Activated CD4-positive, alpha-beta memory T cell treated with anti-CD3 and anti-CD28 coated beads for 36 hours (primary cell): ENCODE measurements at places on chromosomes 5 and 9. TPM values are rescaled to one million over a fixed set of nuclear protein-coding genes. Genes with fewer than 3 reads are reported as not detected.

- DNase-seq, result no peak
Observed at GRCh38 chr5:168931638-168932345, 352.6 kb upstream of the PANK3 start.

- no peak for DNase-seq
Observed at GRCh38 chr5:175001876-175002645, 277.7 kb downstream of the MSX2 start.

DNA sequence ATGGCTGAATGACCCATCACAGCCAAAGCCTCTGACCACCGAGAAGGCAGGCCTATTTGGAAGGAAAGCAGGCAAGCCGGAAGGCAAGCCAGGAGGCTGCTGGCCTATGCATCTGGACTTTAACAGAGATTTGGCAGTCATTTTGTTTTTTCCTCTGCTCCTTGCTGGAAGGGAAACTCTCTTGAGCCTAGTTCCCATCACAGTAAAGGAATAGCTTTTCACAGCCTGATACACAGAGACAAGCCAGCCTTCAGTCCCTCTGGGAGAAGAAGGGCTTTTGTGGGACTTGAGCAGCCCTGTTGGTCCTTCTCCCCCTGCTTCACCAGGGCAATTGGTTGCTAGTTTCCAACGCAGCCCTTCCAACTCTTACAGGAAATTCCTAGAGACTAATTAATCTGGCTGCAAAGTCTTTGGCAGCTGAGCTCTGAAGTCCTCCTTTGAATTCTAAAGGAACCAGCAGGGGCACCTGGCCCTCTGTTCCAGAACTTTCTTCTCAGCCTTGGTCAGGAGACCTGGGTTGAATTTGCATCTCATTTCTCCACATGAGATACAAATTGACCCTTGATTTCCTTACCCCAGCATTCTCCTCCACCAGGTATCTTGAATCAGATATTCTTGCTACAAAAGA is 157.3 kb upstream of the EPB41L4A start:
- no peak for DNase-seq

DNA sequence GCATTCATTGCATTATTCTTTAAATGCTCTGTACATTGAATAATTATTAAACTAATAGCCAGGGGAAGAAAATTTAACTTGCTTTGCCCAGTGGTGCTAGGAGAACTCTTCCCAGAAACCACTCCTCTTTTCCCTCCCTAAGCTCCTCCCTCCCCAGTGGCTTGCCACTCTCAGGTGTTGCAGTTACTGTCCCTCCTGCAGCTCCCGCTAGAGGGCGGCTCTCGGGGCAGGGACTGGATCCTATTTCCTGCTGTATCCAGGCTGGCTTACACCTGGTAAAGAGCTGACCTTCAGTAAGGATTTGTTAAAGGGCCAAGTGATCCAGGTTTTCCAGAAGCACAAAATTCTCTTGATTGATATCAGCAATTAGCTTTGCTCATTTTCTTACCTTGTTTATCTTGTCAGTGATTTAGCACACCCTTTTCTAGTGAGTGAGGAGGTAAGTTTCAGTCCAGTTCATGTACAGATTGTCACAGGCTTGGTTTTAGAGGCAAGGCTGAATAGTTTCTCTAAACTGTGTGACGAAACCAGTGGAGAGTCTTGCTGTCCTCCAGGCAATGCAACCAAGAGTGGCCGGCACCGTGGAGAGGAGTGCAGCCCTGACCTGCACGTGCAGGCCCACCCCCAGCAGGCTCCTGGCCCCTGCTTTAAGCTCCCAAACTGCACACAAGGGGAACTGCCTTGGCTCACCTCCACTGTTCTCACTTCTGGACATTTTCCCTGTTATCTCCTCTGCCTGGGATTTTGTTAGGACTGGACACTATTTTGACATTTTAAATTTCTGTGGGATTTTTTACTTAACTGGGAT is 423.8 kb downstream of the SPOCK1 start:
- peak; percentile 51 for DNase-seq

- no peak for DNase-seq
Observed at GRCh38 chr5:128353441-128354107, 184.5 kb downstream of the FBN2 start.

GRCh38 chr5:168925160-168925559 is 346.0 kb upstream of the PANK3 start:
- no peak for DNase-seq

DNA sequence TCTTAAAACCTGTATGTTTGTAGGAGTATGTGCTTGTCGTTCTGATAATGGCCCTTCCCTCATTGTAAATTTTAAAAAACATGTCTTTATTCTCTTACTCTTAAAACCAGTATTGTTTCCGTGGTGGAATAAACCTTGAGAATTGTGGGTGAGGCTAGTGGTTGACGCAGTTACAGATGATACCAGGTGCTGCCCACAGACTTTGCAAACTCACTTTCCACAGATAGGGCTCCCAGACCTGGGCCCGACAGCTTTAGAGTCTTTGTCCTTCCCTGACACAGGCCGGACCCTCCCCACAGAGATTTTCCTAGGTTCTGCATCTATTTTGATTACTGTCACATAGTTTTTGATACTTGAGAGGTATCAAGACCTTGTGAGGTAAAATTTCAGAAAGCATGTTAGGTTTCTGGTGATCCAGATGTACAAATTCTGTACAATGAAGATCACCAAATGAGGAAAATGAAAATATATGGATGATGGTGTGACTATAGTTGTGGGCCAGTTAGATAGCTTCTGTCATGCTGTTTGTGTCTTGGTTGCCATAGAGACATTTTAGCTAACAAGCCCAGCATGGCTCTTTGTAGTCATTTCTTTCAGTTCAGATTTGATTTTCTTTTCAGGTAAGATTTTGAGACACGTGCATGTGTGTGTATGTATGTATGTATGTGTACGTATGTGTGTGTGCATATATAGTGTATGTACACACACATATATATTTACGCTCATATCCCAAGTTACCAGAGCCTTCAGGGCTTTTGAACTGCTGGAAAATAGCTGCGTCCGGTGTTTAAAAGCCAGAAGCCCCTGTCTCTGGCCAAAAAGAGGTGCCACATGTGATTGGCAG is 33.8 kb downstream of the DMRT1 start:
- no peak for DNase-seq

- no peak for DNase-seq
Observed at GRCh38 chr5:40378396-40379177, 301.1 kb upstream of the PTGER4 start.

- DNase-seq, result no peak
Observed at GRCh38 chr9:121296213-121297127, 28.5 kb downstream of the GSN start.

GRCh38 chr5:90881626-90882150 is 323.1 kb downstream of the ADGRV1 start:
- DNase-seq, result no peak

DNA sequence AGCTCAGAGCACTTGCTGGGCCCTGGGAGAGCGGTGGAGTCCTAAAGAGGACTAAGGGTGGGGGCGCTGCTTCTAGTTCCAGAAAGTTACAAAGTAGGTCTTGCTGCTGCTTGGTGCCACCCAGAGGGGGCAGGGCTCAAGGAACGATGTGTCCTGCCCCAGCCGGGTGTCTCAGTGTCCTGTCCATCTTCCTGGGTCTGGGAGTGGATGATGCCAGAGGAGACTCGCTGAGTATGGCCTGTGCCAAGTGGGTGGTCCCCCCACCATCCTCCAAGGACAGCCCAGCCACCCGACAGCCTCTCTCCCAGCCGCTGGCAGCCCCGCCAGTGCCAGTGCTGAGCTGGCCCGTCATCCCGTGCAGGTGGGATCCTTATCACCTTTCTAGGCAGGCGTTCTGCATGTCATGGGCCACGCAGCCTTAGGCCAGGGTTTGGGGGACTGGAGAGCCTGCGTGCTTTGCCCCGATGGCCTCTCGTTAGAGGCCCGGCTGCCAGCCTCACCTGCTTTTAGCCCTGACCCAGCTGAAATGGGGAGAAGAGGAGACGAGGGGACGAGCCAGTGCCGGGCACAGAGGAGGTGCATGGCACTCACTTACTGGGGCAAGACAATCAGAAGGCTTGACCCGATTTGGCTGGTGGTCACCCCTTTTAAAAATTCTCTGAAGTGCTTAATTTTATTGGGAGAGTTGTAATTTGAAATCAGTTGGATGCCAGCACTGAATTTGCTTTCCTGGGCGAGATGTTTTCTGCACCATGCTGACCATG is 5.6 kb downstream of the WNK2 start:
- no peak for DNase-seq

DNA sequence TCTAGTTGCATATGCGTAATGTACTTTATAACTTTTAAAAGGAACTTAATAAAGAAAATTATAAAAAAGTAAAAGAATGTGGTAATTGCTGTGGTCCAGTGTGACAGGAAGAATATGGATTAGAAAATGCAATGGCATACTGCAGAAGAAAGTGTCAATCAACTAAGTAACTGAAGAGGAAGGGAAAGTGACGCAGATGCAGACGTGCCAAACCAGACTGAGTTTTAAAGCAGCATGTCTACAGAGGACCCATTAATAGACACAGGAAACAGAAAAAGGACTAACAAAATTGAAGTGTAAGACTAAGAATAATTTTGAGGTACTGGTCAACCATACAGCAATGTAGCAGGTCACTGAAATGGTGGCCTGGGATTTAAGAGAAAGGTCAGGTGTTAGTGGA is 73.3 kb downstream of the DPYSL3 start:
- DNase-seq, result no peak

GRCh38 chr5:134130239-134130945 is 15.9 kb downstream of the TCF7 start:
- DNase-seq, result no peak

DNA sequence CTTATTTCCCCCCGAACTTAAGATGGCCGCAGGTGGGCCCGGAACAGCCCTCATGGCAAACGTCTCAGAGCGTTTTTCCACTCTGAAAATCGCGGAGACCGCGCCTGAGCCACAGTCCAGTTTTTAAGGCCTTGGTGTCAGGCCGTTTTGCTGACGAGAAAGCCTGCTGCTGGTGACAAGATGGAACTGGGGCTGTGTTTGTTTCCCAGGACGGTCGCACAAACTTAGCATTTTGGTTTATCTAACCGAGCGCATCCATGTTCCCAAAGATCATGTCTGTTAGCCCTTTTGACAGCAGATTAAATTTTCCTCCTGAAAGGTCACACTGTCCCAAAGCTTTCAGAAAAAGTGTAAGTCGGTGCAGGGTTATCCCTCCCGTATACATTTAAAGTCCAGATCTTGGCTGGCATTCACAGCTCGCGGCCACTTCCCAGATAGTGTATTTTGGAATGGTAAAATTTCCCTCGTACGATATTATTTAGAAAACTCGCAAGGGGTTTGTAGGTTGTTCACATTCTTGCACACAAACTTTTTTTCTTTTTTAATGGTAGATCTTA is 812 bp downstream of the SREK1 start:
- DNase-seq, result no peak

GRCh38 chr5:136615251-136616119 is 250.1 kb upstream of the TRPC7 start:
- no peak for DNase-seq

DNA sequence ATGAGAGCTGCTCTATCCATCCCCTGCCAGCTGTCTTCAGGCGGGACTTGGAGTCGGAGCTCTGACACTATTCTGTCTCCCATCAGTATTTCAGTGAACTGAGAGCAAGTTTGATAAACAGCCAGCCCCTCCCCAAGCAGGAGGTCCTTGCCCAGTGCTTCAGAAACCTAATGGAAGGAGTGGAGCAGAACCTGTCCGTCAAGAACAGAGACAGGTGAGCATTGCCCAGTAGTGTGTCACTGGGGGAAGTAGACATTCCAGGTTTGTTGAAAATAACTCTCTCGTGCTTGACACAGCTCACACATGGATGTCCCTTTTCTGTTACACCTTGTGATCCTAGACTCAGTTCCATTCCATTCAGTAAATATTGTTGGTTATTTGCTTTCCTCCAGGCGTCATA is 13.2 kb upstream of the TLX3 start:
- no peak for DNase-seq

DNA sequence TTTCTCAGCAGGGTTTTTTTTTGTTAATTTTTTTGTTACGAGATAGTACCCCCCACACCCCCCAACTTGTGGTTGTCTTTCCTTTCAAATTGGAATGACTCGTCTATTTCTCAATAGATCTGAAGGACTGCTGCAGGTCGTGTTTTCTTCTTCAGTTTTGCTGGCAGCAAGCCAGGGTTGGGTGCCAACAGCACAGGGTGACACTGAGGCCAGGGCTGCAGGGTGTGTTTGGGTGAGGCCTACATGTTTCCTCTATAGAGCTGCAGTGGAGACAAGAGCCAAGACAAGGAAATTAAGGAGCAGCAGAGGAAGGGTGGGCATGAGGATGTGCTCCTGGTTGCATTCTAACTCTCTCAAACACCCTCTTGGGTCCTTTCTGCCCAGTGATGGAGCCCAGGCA is 52.2 kb downstream of the NXNL2 start:
- DNase-seq, result no peak

GRCh38 chr9:87077986-87078385 is 130.7 kb upstream of the GAS1 start:
- no peak for DNase-seq

DNA sequence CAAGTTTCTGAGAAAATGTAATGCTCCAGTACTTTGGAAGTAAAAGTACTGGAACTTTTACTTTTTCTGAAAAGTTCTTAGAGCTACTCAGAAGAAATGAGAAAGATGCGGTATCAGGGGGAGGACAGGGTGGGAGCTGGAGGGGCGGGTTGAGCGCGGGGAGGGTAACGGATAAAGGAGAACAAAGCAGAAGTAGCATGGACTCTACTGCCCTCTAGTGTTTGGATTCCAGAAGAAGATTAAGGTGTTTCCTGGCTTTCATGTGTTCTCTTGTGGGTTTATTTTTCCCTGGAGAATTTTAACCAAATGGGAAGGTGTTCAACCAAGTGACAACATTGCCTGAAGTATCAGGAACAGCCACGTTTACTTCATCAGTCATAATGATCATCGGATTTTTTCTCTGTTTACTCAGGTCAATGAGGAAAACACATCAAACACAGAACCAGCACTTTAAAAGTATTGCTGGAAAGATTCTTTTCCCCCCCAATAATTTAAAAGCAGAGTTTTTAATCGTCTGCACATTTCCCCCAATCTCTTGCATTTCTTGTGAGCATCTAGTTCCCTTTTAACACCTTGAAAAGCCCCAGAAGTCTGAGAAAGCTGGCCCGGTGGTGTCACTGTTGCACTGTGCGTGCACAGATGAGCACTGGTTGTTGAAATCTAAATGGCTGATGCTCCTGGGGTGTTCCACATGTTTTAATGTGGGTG is 190.6 kb downstream of the MPDZ start:
- DNase-seq, result no peak

FBXL7 gene
- not detected for total RNA-seq

THBS4 gene
- 1.8 TPM for total RNA-seq

GPR107 gene
- total RNA-seq, result 22.8 TPM

ARHGEF39 gene
- total RNA-seq, result 28.1 TPM

PCDHGB4 gene
- 0.07 TPM for total RNA-seq

MYMK gene
- total RNA-seq, result not detected

SPINK4 gene
- total RNA-seq, result not detected

SMC2 gene
- 61.9 TPM for total RNA-seq

DMGDH gene
- 1.7 TPM for total RNA-seq

ZNG1C gene
- total RNA-seq, result 31.6 TPM

RHOBTB3 gene
- total RNA-seq, result 0.75 TPM

HINT2 gene
- 72.6 TPM for total RNA-seq

HK3 gene
- 0.22 TPM for total RNA-seq

HRH2 gene
- total RNA-seq, result 11.6 TPM

HAVCR2 gene
- 23.2 TPM for total RNA-seq

IFNA13 gene
- not detected for total RNA-seq
